ENCODE measurements at places on chromosomes 7 and 10.

- H3K4me1 ChIP-seq: no peaks in the 10 kb centered on the region
- no peak for DNase-seq
- peaks cover 19% of the 10 kb centered on the region for H3K27me3 ChIP-seq
- no peaks in the 10 kb centered on the region for H3K36me3 ChIP-seq
Observed at GRCh38 chr7:26648554-26648953, 215.8 kb downstream of the SKAP2 start.

DNA sequence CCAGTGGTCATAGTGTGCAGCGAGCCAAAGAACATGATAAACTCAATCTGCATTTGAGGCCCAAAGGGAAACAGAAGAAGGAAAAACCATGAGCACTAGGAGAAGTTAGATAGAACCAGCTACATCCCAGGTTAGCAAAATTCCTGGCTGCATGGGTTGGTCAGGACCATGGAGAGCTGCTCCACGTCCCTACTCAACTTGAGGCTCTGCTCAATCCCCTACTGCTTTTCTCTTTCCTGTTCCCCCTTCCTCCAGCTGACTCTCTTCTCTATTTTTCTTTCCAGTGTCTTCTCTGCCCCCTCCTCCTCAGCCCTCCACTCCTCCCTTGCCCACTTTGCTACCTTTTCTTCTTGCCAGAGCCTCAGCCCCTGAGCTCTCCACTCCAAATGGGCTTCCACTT, 21.9 kb upstream of the VSIR start:
- peaks cover 28% of the 10 kb centered on the region for H3K4me1 ChIP-seq
- H3K27ac ChIP-seq: no peak overlapping the region
- H3K27me3 ChIP-seq: peaks cover 18% of the 10 kb centered on the region

DNA sequence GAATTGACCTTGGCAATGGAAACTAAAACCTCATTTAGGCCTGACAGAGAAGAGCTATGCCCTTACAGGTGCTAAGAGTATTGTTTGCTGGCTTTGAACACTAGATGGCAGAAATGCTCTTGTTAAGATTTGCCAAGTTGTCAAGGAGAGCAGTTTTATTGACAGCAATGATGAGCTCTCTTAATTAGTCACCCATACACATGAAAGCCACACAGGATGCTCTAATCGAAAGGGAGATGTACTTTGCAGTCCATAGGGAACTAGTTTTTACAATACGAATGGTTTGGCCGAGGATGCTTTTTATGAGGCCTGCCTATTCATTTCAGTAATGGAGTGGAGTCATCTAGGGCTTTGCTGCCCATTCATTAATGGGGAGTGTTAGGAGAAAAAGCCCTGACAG, 45.4 kb upstream of the MBL2 start:
- DNase-seq: no peak
- H3K27ac ChIP-seq: no peak overlapping the region
- H3K4me3 ChIP-seq: no peak overlapping the region
- no peaks in the 10 kb centered on the region for H3K27me3 ChIP-seq
- H3K4me1 ChIP-seq: no peaks in the 10 kb centered on the region

DNA sequence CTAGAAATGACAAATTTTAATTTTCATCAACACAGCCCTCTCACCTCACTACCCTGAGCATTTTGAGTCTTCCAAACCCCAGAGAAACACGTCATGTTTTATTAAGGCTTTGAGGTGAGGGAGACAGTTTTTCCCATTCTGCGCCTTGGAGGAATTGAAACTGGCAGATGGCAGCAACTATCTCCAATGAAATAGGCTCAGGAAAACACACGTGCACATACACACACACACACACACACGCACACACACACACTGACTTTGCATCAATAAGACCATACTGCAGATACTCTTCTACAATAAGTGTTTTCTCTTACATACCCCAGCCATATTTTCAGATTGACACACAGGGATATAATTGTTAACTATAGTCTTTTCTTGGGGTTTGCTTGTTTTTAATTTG, 3.2 kb upstream of the SFTPA2 start:
- no peaks in the 10 kb centered on the region for H3K27me3 ChIP-seq
- no peak for DNase-seq
- no peaks in the 10 kb centered on the region for H3K36me3 ChIP-seq
- no peaks in the 10 kb centered on the region for H3K4me1 ChIP-seq
- H3K27ac ChIP-seq: no peak overlapping the region
